AG04449 (cell line): ENCODE measurements at places on chromosomes 4 and X.
A peak's percentile ranks its signal among the peaks of the same experiment; 100 is the strongest.

- no peak for DNase-seq
Observed at GRCh38 chr4:42653626-42654560, 3.0 kb downstream of the ATP8A1 start.

DNA sequence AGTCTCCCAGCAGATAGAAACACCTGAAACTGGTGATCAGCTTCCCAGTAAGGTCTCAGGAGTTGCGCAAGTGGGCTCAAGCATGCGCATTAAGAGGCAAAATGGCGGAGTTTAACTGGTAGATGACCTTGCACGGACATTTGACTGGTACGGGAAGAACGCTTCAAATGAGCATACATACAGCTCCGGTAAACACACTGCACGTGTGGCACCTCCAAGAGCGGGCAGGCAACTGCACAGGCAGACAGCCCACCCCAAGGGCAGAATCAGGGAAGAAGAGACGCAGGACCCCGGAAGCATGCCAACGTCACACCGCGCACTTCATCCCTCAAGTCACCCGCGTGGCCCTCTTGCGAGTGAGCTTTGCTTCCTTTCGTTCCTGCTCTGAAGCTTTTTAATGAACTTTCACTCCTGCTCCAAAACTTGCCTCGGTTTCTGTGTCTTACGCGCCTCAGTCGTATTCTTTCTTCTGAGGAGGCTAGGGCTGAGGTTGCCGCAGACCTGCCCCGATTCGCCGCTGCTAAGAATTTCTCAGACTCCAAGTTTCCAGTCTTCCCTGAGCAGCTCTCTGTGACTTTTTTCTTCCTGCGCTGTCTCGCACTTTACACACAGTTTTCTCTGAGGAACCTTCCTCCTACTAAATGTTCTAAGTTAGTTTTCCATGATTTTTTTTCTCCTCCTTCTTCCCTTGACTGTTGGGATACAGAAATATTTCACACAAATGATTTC lies 180.7 kb upstream of the ZFP42 start:
- DNase-seq = no peak

DNA sequence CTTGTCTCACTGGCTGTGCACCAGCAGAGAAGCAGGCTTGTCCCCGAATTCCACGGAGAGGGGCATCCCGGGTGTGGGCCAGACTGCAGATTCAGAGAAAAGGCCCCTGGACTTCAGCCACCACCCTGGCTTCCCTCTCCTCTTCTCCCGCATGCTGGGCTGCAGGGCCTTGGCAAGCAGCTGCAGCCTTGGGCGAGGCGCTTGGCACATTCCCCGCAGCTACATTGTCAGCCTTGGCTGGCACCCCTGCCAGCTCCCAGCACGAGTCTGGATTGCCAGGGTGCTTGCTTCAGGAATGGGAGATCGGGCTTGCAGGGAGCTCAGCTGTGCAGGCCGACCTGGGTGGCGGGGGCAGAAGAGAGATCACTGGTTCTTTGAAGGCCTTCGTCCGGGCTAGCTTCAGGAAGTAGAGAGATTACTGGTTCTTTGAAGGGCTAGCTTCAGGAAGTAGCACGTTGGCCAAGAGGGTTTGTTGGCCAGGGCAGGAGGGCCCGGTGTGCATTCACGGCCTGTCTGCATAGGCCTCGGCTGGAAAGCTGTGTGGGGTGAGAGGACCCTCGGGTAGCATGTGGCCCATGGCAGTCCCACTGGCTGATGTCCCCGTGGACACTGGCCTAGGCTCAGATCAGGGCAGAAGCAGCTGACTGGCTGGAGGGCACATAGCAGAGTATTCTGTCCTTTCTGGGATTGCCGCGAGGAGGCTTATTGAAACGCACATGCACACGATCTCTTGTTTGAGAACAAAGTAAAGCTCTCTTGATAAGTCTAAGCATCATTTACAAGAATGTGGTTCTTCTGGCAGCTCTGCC lies 2.7 kb downstream of the ABCD1 start:
- no peak for DNase-seq

- peak; percentile 51 for DNase-seq
Observed at GRCh38 chr4:100984901-100985300, 362.4 kb downstream of the PPP3CA start.

GRCh38 chr4:78145008-78145407 lies 87.9 kb downstream of the FRAS1 start:
- no peak for DNase-seq

- DNase-seq = no peak
Observed at GRCh38 chr4:110975338-110975737, 352.5 kb upstream of the PITX2 start.

- peak; percentile 57 for DNase-seq
Observed at GRCh38 chr4:53786632-53787031, 195.3 kb upstream of the LNX1 start.

- DNase-seq = no peak
Observed at GRCh38 chr4:81773557-81773956, 301.9 kb upstream of the RASGEF1B start.

DNA sequence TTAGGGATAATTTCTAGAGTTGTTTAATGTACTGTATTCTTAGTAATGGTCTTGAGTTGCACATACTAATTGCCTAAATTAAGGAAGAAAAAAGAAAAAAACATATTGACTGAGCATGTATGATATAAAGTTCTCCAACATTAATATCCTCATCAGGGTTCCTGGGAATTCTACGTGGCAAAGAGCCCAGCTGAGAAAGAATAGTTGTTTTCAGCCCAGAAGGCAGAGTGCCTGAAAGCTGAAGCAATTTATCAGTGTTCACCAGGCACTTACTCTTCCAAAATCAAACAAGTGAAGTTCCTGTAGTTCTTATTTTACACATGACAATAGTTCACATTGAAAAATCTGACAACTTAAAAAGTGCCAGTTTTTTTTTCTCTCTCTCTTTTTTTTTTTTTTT lies 27.7 kb downstream of the YIPF7 start:
- DNase-seq = no peak

GRCh38 chrX:31805781-31806180 lies 733.9 kb upstream of the FTHL17 start:
- DNase-seq = no peak

DNA sequence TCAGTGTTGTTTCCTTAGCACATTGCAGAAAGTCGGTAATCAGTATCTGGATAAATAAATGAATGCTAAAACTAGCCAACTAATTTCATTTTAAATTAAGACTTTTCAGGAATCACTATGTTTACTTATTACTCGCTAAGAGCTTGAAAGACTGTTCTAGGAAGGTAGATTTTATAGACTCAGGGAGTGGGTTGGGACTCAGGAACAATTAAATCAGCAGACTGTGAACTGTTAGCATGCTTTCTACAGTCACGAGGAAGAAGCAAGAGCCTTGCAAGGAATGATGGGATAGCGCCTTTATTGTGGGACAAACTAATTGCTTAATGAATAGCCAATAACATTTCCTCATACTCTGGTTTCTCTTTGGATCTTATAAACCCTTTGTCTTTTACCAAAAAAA lies 183.2 kb upstream of the AADAT start:
- DNase-seq = no peak

DNA sequence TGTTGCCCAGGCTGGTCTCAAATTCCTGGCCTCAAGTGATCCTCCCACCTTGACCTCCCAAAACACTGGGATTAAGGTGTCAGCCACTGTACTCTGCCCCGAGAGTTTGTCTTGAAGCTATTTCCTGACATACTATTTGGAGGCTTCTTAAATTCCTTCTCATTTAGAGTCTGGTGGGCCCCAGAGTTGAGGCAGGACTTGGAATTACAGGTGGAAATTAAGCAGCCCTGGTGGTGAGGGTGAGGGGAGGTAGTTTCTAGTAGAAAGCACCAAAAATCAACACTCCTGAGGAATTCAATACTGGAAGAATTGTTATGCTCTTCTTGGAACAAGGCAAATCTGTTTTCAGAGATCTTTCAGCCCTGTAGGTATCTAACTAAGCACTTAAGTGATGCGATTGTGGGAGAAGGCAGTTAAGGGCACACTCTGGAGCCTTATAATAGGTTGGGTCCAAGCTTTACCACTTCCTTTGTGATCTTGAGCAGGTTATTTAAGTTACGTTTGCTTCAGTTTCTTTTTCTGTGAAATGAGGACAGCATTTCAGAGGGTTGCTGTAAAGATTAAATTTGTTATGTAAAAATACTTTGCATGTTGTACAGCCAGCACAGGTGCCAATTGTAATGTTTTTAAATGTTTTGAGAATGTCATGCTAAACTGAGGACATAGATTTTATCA lies 200.7 kb downstream of the SOWAHB start:
- no peak for DNase-seq

- DNase-seq = no peak
Observed at GRCh38 chr4:130545596-130545995, 1449.6 kb downstream of the C4orf33 start.

GRCh38 chr4:5982156-5982973 lies 35.9 kb downstream of the C4orf50 start:
- DNase-seq = no peak

GRCh38 chrX:30786374-30786773 lies 102.7 kb downstream of the TAB3 start:
- DNase-seq = no peak

DNA sequence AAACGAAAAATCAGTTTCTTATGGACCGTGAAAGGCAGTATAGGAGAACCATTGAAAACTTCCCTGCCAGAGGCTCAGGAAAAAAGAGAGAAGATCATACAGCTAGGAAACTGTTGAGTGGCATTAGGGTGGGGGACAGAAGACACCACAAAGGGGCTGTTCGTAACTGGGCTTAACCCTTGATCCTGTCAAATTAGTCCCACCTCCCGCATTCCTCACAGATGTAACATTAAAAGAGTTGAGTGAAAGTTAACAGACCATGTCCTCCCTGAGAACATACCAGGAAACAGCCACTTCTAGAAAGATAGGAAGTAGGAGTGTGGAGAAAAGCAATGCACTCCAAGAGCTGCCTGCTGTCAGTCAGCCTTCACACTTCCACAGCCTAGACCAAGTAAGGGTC lies 8.7 kb downstream of the SHROOM4 start:
- DNase-seq = no peak

GRCh38 chr4:168480931-168481611 lies 779 bp upstream of the DDX60L start:
- DNase-seq = peak; percentile 50

- no peak for DNase-seq
Observed at GRCh38 chr4:128542047-128542446, 254.4 kb upstream of the PGRMC2 start.

DNA sequence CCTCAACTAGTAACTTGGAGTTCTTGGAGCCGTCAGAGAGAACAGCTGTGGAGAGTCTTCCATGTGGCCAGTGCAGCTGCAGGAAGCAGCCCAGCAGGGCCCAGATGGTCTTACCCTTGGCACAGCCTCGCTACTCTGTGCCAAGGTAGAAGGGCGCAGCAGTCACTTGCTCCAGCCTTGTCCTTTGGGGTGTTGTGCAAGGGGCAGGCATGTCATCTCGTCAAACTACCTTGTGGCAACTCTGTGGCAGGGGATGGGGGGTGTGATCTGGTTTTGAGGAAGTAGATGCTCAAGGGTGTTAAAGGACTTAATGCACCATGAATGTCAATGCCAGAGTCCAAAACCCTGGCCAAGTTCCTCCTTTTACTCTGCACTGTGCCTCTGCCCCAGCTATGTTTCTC lies 34.2 kb upstream of the TBC1D14 start:
- DNase-seq = no peak

DNA sequence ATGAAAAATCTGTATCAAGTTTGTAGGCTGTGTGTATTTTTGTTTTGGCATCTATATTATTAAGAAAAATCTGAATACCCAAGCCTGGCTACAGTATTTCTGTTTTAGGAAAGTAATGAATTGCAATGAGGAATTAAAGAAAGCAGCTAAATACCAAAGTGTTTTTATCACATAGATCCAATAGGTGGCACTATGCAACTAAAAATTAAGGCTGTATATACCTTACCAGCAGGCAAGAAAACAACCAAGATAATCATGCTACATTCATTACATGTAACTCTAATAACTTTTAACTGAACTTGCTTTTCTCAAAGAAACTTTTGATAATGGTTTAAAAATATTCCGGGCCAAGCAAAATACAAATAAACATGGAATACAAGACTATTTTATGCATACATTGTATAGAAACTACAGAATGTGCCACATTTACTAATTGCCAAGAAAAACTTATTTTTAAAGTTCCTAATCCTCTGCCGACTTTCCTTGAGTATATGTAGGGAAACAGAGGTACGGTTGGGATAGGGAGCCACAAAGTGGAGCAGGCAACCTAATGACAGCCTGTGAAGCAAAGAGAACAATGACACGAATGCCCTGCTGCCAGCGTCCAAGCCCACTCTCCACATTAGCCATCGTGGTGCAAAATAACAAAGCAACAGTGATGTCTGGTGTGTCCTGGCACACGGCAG lies 63.7 kb downstream of the SEC24D start:
- DNase-seq = no peak

DNA sequence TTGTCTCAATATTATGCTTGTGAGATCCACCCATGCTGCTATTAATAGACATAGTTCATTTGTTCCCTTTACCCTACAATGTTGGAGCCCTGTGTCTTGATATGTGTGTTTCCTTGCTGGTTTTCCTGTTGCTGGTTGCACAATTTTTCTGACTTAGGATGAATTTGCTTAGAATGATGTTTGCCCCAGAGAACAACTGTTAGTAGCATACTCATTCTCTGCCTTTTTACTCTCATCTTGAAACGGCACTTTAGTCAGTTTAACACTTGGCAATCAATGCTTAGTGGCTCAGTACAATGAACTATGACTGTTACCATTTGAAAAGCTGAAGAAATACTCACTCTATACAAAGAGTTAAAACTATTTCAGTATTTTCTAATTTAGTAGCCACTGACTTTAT lies 158.8 kb upstream of the NDST4 start:
- no peak for DNase-seq

- no peak for DNase-seq
Observed at GRCh38 chr4:44984083-44984482, 257.7 kb upstream of the GNPDA2 start.

DNA sequence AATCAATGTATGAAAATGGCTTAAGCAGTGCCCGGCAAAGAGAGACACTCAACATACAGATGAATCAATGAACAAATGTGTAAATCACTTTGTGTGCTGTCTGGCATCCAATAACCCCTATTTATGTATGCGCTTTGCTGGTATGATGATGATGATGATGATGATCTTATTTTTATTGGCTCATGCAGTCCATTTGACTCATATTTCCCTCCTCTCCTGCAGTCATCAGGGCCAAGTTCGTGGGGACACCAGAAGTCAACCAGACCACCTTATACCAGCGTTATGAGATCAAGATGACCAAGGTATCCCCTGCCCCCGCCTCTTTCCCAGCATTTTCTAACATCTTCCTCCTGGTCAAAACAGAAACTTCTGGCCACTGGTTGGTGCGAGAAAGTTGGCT lies 2.5 kb downstream of the TIMP1 start:
- no peak for DNase-seq

- DNase-seq = no peak
Observed at GRCh38 chrX:142238536-142238935, 33.4 kb upstream of the MAGEC2 start.

- no peak for DNase-seq
Observed at GRCh38 chr4:146333895-146334262, 119.5 kb downstream of the REELD1 start.

GRCh38 chr4:113272523-113272922 lies 223.1 kb downstream of the ANK2 start:
- no peak for DNase-seq

GRCh38 chr4:104099141-104099540 lies 379.4 kb upstream of the TACR3 start:
- DNase-seq = no peak

- no peak for DNase-seq
Observed at GRCh38 chr4:114922592-114922933, 190.9 kb downstream of the NDST4 start.

GRCh38 chrX:109281483-109282275 lies 200.2 kb downstream of the GUCY2F start:
- no peak for DNase-seq
